ENCODE measurements at places on chromosomes 6 and 20. TPM values are rescaled to one million over a fixed set of nuclear protein-coding genes. Genes with fewer than 3 reads are reported as not detected.

GRCh38 chr6:153162646-153163045, 31.6 kb upstream of the RGS17 start:
- peak; percentile 2 for DNase-seq

The USP49 gene
- total RNA-seq, result 2.7 TPM

- peak; percentile 6 for DNase-seq
Measured at GRCh38 chr6:80579391-80580023, 473.0 kb downstream of the BCKDHB start.

The KIF25 gene
- not detected for total RNA-seq
